ENCODE measurements at places on chromosomes 7 and 10.

DNA sequence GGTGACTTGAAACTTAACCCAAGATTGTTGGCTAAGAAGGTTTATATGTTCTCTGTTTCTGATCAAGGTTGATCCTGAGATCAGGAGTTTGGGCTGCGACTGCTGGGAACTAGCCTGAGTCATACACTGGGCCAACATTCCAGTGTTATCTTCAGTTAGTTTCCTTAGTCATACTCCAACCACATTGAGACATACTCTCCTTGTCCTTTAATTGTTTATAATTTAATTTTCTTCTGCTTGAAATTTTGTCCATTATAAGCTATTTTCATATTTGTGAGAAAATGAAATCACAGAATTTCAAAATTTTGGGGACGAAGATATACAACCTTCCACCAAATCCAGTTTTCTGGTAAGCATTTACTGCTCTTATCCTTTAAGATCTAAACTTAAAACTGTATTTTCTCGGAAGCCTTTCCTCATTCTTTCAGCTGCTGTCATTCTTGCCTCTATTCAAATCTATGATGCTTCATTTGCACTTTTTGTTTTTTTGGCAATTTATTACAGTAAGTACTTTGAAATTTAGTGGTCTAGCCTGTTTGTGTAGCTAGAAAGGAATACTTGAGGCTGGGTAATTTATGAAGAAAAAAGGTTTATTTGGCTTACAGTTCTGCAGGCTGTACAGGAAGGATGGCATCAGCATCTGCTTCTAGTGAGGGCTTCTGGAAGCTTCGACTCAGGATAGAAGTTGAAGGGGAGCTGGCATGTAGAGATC is 63.4 kb upstream of the POT1 start:
- DNase-seq: no peak

GRCh38 chr7:8249121-8249520 is 12.8 kb downstream of the ICA1 start:
- peak; percentile 4 for DNase-seq

- DNase-seq: no peak
Observed at GRCh38 chr7:78435355-78435754, 636.8 kb downstream of the PHTF2 start.

DNA sequence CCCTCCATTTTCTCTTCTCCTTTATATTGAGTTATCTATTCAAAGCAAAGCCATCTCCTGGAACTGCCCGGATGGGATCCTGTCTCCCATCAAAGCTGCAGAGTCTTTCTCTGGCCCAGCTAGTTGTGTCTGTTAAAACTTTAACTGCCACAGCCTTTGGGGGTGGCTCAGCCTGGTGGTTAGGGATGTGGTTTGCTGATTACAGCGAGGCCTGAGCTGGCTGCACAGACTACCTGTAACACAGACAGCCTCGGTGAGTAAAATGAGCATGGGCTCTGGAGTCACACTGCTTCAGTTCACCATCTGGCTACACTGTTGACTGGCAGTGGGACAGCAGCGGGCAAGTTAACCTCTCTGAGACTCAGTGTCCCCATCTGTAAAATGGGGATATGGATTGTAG is 18.4 kb upstream of the HABP2 start:
- no peak for DNase-seq

DNA sequence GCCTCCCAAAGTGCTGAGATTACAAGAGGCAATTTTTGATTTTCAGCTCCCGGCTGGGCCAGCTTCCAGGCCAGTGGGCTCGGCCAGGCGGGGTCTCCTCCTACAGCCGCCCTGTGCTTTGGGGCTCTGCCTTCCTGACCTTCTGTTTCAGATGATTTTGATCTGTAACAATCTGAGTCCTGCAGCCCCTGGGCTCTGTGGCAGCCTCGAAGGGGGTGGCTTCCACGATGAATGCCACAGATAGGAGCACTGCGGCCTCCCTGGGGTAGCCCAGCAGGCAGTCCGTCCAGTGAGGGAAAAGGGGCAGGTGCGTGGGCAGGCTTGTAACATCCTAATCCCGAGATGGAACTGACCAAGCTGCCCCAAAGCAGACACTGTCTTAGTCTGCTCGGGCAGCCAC is 177.5 kb downstream of the DNAJB6 start:
- DNase-seq: no peak

DNA sequence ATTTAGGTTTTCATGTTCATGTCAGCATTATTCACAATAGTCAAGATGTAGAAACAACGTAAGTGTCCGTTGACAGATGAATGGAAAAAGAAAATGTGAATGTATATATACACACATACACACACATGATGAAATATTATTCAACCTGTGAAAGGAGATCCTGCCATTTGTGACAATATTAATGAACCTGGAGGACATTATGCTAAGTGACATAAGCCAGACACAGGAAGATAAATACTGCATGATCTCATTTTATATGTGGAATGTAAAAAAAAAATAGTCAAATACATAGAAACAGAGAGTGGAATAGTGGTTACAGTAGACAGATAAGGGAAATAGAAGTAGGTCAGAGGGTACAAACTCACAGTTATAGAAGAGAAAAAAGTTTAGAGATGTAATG is 651.1 kb upstream of the MKI67 start:
- no peak for DNase-seq

GRCh38 chr10:132366006-132366405 is 31.0 kb upstream of the PWWP2B start:
- no peak for DNase-seq

- no peak for DNase-seq
Observed at GRCh38 chr10:95214793-95215192, 20.8 kb downstream of the ACSM6 start.

- no peak for DNase-seq
Observed at GRCh38 chr7:12653518-12653917, 33.9 kb upstream of the ARL4A start.

GRCh38 chr7:30776971-30777370 is 5.8 kb downstream of the MINDY4 start:
- DNase-seq: no peak

DNA sequence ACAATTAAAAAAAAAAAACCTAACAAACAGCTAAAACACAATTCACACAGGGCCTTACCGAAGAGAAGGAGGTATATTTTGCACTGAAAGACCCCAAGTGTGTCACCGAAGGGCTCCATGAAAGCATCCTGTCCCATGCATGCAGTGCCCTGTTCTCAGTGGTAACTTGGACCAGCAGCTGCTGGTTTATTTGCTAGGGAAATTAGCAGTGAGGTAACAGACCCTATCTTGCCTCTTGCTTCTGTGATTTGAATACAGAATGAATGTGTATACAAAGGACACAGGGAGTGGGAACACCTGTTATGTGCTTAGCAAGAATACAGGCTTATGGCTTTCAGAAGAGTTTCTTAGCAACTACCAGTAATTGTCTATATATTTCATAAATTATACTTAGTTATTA is at the start of gene HEPACAM2:
TSS of gene HEPACAM2 (minus strand) at position 160 of the 400 bp plus-strand sequence.
- DNase-seq: no peak
